Stimulated activated CD4-positive, alpha-beta T cell treated with anti-CD3 and anti-CD28 coated beads, Interleukin-1b, Interleukin-23, amount 100 ng/mL, for 24 hours (primary cell): ENCODE measurements at places on chromosomes 11 and 22.

DNA sequence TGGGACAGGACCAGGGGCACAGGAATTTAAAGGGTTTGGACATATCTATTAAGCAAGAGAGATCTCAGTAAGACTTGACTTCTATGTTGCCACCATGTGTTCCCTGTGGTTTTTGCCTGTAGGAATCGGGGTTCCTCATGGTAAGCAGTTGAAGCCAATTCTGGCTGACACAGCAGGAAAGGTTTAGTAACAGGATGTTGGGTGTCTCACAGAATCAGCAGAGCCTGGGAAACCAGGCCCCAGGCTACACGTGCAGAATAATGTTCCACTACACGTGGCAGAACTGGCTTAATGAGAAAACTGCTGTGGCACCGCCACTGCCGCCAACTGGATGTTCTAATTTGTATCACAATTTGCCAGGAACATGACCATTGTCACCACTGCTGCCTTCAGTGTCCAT is 264.6 kb upstream of the PLET1 start:
- DNase-seq, result no peak

DNA sequence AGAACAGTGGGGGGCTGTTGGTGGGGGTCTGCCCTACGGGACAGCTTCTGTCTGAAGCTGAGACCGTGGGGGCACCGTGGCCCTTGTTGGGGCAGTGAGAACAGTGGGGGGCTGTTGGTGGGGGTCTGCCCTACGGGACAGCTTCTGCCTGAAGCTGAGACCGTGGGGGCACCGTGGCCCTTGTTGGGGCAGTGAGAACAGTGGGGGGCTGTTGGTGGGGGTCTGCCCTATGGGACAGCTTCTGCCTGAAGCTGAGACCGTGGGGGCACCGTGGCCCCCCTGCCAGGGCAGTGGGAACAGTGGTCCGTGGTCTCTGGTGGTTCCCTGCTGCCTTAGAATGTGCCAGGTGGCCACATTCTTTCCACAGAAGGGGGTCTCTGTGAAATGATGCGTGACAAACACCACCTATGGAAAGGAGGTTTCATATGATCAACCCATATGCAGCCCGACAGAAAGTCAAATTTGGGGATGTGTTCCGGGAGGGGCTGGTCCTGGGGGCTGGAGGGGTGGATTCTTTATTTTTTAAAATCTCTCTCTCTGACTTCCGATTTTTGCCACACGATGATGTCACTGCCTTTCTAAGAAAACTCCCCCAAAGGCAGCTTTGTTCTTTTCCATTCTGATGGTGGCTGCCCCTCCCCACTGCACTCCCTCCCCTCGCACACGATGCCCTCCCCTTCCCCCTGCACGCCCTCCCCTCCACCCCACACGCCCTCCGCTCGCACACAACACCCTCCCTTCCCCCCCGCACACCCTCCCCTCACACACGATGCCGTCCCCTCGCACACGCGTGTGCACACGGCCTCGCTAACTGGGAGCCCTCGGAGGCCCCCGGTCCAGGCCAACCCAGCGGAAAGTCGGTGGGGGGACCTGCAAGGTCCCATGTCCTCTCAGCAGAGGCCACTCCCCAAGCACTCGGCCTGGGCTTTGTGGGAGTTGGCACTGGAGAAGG is 1186.5 kb downstream of the BRD1 start:
- no peak for DNase-seq

GRCh38 chr11:35912883-35913624 is 30.8 kb upstream of the LDLRAD3 start:
- DNase-seq, result no peak

DNA sequence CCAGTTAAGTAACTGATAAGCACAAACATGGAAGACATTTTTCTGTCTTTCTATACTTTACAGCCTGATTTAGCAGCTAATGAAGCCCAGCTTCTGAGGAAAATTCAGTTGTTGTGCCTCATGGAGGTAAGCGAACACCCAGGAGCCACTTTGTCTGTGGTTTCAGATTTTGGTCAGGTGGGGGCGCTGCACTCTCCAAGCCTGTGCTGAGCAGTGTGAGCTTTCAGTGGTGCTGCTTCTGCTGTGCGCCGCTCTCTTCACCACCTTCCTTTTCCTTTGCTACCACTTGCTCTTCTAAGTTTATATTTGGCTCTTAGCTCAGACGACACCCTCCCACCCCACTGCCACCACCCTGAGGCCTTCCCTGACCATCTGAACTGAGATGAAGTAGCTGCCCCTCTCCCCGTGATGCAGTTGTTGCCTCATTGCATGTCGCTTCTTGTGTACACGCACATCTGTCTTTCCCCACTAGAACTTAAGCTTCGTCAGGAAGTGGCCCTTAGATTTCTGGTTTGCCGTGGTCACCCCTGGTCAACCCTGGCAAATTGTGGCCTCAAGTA is 14.0 kb downstream of the PSMD13 start:
- peak; percentile 54 for DNase-seq

GRCh38 chr11:94128746-94129511 is at the start of gene PANX1:
PANX1 (plus strand) TSS chr11:94128841; CDS start chr11:94129313, 472 bp downstream.
- DNase-seq, result peak; percentile 54

DNA sequence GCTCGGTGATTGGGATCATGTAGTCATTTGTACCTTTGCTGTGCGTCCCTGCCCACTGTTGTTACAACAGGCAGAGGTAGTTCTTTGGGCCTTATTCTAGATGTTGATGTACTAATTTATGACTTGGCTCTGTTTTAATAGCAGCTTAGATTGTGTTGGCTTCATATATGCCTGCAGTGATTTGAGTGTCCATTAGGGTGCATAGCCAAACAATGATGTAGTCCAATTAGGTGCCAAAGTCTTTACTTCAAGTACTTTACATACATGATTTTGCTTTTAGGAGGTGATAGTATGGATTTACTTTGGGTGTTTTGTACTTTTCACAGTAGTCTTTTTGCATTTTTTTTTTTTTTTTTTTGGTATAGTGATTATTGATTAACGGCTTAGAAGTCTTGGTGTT is 46.4 kb downstream of the PPP6R3 start:
- no peak for DNase-seq

- DNase-seq, result no peak
Observed at GRCh38 chr11:47396049-47396320, 12.4 kb upstream of the SLC39A13 start.

DNA sequence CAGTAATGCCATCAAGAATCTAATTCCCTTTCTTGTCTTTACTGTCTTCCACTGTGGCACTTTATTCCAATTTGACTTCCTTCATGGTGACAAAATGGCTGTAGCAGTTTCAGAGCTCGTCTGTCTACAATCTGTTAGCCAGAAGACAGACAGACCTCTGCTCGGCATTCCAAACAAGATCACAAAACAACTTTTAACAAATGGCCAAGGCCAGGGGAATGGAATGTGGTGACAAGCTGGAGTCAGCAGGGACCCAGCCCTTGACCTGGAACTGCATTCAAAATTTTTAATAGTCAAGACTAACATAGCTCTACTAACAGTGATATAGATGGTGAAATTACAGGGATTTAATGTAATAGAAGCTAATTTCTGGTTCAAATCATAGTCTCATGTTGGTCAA is 637.2 kb downstream of the ETS1 start:
- no peak for DNase-seq

DNA sequence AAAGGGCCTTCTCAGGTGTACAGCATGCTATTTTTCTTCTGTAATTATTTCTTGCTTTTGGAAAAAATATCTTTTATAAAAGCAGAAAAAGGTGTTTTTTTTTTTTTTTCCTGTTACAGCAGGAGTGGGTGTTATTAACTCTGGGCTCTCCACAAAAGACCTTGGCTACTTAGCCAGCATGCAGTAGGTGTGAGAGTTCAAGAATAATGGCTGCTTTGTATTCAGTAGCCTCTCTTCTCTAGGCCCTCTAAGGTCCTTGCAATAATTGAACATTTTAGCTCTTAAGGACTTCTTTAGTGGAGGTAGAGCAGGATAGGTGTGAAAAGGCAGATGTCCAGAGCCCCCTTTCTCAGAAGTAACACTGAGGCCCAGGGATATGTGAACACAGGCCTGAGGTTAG is 3.4 kb downstream of the ELF5 start:
- no peak for DNase-seq

GRCh38 chr22:49192180-49192856 is 635.4 kb downstream of the BRD1 start:
- no peak for DNase-seq

- no peak for DNase-seq
Observed at GRCh38 chr11:64461081-64461480, 102.1 kb downstream of the RPS6KA4 start.

DNA sequence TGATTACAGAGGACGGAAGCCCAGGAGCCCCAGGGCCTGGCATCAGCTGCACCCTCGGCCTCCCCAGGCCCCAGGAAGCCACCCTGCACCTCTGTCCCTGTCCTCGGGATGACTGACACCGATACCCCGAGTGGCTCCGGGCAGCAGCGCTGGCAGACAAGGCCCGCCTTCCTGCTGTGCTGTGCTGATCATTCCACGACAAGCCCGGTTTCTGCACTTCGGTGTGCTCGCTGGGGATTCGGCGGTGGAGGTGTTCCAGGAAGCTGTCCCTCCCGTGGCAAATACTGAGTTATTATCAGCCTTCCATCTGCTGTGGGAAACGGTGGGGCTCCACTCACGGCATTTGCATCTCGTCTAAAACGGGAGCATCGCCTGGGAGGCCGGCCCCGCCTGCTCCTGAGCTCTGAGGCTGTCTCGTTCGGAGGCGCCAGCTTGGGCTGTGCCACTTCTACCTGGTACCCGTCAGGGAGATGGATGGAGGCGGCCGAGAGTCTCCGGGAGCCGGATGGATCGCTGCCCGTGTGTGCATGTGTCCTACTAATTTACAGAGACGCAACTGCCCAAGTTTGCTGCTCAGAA is 506.1 kb downstream of the BRD1 start:
- DNase-seq, result no peak

DNA sequence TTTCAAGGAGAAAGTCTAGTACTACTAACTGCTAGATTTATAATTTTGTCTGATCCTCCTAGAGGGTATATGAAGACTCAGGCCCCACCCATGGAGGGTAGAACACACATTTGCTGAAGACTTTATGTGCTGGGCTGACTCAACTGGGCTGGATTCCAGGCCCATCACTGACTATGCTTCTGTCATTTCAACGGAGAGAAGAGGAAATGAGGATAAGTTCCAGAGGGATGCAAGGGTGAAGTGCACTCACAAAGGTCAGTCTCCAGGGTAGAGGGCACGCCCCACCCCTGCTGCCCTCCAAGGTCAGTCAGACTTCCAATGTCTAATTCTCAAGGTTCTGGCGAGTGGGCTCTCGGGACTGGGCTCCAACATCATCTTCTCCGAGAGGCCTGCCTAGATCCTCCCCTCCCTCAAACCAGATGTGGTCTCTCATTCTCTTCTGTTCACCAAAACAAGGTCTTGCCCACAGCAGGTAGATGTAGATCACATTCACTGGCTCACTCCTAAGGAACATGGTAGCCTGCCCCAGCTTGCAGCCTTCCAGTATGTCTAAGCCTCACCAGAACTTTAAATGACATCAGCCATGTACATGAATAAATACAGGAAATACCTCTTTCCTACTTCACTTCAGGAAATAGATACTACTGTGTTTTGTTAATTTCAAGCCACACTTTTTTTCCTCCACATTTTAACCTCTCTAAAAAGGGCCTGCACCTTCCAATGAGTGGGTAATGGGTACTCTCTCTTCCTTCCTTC is 7.3 kb upstream of the C11orf86 start:
- DNase-seq, result no peak

DNA sequence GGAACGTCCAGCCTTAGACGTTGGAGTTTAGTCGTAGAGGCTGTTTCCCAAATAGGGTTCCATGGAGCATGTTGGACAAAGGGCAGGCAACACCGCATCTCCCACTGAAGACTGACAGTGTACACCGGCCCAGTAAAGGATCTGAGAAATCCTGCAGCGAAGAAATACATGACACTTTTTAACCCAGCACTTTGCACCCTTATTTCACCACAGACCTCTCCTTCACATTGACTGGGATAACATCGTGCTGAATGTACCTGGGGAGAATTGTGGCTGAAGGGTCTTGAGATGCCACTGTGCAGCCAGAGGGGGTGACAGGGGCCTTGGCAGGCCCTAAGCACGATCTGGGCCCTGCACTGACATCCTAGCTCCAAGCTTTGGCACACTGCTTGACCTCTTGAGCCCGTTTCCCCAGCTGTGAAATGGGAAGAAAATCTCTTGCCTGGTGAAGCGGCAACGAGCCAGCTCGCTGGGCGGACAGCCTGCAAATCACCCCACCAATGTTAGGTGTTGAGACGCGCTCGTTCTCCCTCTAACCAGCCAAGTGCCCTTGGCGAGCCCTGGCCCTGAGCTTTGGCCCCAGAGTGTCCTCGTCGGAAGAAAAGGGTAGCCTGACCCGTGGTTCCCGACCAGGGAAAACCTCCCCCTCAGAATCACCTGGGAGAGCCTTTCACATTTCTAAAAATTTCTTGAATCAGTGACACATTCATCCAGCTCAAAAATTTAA is 13.4 kb downstream of the CD5 start:
- DNase-seq, result no peak

- DNase-seq, result no peak
Observed at GRCh38 chr11:130638033-130638432, 189.6 kb downstream of the ADAMTS15 start.

GRCh38 chr22:49783926-49784629 is 43.6 kb downstream of the BRD1 start:
- DNase-seq, result no peak

DNA sequence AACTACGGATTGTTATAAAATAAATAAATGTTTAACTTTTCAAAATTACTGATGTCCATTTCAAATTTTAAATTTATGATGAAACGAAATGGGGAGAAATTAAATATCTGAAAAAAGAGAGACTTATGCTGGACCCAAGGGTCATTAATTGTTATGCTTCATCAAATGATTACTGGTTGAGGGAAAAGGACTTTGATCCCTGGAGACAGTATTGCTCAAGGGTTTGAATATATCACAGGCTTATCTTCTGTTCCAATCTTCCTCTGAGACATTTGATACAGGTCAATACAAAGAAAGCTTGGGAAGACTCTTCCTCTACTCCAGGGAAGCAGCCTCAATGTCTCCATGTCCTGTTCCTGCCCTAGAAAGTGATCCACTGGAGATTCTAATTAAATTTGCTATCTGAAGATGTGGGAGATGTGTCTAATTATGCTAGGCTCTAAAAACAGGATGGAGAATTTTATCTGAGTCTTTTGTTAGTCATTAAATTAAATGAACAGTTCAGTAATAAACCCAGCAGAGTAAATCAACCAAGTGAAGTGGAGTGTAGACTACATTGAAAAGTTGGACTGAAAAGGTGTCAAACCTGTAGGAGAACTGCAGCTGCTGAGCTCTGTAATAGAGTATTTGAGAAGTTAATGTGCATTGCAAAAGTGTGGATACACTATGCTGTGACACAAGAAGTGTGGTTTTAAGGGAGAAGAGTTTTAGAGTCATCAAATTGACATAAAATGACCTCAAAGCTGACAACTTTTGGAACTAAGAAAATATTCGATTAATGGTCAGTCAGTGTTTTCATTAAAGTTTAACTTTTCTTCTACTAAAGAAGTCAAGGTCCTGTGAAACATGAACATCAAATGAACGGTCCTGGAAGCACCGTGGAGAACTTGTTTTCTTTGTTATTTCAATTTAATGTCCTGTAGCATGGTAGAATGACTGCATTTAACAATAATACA is 623.7 kb upstream of the CCDC90B start:
- DNase-seq, result no peak
